Inflammatory macrophage (primary cell): ENCODE measurements at places on chromosomes 12 and 14.

DNA sequence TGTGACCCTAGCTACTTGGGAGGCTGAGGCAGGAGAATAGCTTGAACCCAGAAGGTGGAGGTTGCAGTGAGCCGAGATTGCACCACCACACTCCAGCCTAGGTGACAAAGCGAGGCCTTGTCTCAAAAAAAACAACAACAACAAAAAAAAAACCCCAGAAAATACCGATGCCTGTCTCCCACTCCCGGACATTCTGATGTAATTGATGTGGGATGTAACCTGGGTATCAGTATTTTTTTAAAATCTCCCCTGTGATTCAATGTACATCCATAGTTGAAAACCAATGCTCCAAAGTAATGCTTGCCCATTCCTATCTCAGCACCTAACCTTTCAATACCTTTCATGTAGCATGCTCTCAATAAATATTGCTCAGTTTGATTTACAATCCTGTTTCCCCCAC is 11.7 kb upstream of the TMED10 start:
- no peak for DNase-seq

- DNase-seq = no peak
Observed at GRCh38 chr14:56002876-56003625, 115.2 kb upstream of the PELI2 start.

GRCh38 chr12:130739571-130739970 is 23.5 kb upstream of the RIMBP2 start:
- DNase-seq = no peak

DNA sequence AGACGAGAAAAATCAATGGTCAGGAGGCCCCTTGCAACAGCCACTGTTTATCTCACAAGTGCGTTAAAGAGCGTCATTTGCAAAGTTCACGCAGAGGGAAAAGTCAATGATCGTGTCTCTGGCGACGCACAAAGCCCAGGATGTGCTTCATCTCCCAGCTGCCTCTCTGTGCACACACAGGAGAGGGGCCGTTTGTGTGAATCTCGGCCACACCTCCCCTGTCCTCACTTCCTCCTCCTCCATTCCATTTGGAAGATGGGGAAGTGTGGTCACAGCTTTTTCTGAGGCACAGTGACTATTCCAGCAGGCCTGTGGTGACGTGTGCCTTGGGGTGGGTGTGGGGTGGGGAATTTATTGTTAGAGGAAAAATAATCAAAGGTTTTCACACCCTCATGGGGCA is 90.4 kb downstream of the RBM19 start:
- DNase-seq = peak; percentile 5

- DNase-seq = peak; percentile 40
Observed at GRCh38 chr12:111578276-111578970, 20.7 kb downstream of the ATXN2 start.

DNA sequence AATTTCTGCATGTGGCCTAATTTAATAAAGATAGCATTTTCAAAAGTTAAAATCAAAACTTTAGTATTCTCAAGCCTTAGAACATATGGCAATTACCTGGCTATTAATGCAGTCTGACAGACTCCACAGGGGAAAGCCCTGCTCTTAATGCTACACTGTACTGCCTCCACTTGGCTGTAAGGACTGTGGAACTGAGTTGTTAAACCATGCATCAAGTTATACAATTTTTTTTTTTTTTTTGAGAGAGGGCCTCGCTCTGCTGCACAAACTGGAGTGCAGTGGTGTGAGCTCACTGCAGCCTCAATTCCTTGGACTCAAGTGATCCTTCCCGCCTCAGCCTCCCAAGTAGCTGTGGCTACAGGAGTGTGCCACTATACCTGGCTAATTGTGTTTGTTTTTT is 19.0 kb upstream of the NDUFA12 start:
- DNase-seq = no peak

GRCh38 chr12:124621296-124621660 is 53.9 kb upstream of the NCOR2 start:
- DNase-seq = no peak

- no peak for DNase-seq
Observed at GRCh38 chr12:2101359-2101758, 48.6 kb downstream of the CACNA1C start.

DNA sequence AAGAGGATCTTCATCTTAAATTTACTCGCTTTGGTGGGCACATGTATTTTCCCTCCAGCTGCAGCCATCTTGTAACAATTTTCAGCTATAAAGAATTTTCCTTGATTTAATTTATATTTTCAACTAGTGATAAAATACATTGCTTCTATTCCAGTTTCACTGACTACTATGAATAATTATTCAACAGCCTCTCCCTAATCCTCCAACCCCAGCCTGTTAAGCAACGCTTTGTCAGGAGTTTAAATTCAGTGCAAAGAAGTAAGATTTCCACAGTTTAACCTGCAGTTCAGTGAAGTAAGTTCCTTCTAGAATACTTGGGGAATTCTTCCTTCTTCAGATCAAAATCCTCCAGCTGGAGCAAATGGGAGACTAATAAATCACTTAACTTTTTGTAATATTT is 180.2 kb downstream of the MSRB3 start:
- no peak for DNase-seq

- no peak for DNase-seq
Observed at GRCh38 chr14:38507299-38507698, 251.4 kb upstream of the CLEC14A start.

DNA sequence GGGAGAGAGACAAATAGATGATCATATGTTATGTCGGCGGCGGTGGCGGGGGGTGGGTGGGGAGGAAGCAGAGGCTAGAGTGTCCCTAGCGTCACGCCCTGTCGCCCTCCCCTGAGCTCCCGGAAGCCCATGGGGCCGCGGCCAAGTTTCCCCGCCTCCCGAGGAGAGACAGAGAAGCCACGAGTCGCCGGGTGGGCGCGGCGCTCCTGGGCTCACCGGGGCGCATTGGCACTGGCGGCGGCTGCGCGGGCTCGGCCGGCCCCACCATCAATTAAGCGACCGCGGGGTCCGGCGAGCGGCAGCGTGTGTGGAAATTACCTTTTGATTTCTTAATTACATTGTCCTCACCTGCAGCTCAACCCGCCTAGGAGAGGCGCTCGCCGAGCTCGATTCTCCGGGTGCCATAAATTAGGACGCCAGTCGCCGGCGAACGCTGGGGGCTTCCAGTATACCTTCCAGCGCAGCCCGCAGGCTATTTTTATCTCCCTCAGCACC is 119.9 kb upstream of the LHX5 start:
- peak; percentile 62 for DNase-seq

DNA sequence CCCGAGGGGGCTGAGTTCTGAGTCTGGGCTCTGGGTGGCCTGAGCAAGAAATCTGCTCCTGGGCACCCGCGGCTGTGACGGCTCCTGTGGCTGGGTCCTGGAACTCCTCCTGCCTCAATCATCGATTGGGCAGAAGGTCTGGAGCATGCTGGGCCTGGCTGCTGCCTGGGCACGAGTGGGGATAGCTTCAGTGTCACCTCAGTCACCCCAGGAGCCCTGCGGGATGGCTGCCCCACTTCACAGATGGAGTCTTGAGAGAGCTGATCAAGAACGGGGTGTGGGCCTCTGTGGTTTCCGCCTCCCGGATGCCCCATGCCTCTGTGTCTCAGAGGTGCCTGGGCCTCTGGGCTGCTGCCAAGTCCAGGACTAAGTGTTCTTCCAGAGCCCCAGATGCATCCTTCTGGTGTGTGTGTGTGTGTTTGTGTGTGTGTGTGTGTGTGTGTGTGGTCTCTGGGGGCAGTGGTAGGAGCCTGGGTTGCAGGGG is 185.6 kb upstream of the C14orf180 start:
- no peak for DNase-seq

DNA sequence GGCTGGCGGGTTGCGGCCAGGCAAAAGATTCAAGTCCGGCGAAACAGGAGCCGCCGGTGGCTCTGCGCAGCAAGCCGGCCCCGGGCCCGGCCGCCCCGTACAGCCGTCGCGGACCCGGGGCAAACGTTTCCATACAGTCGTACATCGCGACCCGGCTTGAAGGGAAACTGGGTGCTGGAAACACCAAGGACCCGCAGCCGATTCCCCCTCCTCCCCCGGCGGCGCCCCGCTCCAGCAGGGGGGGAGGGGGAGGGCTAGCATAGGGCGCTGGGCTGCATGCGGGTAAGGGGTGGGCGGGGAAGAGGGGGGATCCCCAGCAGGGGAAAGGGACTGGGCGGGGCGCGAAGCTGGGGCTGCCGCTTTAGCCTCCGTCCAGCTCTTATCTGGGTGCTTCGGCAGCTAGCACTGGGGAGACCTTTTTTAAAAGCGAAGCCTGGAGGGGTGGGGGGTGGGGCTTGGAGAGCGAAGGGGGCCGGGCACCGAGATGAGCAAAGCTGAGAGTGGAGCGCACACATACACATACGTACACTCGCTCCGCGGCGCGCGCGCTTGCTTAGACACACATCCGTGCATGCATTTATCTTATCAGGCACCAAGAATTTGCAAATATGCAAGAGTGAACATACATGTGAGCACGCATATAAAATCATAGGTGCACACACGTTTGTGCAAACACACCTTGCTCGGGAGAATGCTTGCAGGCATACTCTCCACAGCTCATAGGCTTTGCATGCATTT is 11.9 kb downstream of the RARG start:
- peak; percentile 86 for DNase-seq

DNA sequence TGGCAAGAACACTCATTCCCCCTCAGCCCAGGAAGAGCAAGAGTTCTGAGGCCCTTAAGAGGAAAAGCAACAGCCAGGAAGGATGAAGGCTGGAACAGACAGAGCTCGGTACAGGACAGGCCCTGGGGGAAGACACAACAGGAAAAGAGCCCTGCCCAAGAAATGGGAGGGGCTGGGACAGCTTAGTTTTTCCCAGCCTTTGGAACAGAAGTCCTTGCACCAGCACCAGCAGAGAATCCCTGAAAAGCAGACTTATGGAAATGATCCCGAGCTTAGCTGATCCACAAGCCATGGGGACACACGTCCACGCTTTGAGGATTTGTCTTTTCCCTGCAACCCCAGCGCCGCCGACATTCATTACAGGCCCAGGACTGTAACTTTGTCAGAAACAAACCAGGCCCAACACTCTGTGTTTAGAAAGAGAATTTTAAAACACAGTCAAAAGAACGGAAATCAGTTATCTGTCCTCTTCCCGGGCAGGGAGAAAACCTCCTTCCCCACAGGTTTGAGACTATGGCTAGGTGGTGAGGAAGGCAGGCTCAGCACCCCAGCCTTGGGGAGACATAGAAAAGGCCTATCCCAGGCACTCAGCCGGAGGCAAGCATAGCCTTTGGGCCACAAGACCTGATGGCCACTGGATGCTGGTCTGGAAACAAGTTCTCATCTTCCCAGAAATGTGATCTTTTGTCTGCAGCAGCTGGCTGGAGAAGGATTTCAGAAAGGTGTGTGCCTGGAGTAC is 4.0 kb upstream of the AVIL start:
- DNase-seq = no peak

GRCh38 chr12:113216027-113216426 is 5.2 kb upstream of the TPCN1 start:
- DNase-seq = no peak

DNA sequence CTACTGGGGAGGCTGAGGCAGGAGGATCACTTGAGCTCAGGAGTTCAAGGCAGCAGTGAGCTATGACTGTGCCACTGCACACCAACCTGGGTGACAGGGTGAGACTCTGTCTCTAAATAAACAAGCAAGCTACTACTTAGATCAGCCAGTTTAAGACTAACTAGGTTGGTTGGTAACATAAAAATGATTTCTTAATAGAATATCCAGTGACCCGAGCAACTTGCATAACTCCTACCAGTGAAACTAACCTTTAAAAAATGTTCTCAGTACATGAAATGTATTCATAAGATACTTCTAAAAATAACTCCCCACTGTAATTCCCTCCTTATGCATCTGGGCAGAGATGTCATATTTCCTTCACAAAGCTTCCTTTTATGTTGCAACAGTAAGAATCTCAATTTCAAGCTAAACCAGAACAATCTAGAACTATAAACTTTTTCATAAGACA is 15.9 kb downstream of the TAOK3 start:
- DNase-seq = peak; percentile 92

GRCh38 chr12:27780612-27781408 is 774 bp upstream of the MANSC4 start:
- no peak for DNase-seq

- DNase-seq = no peak
Observed at GRCh38 chr12:8648576-8649205, 13.9 kb downstream of the MFAP5 start.

GRCh38 chr12:33012226-33012625 is 115.6 kb upstream of the PKP2 start:
- DNase-seq = no peak

DNA sequence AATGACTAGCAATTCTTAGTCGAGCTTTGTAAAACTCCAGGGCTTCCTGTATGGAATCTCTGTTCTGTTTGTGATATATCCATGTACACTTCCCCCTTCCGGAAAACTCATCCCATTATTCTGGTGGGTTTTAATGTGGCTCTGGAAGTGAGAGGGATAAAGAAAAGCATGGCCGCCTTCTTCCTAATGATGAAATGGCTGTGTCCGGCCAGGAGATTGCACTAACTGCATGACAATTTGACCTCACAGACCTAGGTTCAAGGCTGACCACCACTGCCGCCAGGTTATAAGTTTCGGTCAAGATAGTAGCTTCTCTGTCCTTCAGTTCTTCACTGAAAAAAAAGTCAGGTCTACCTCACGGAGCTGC is 41.0 kb upstream of the NPAS3 start:
- no peak for DNase-seq

DNA sequence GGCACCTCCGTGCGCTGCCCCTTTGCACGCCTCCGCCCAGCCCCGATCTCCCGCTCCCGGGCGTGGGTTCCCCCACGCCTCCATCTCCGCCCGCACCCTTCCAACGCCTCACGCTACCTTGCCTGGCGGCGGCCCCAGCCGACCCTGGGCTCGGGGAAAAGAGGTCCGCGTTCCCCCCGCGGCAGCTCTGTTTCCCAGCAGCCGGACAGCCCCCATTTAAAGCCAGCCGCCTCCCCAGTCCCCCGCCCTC is at the start of gene PRIMA1:
Gene PRIMA1 (minus strand): TSS at position 193 of the 250 bp plus-strand sequence. CDS start 767 bp downstream, outside the sequence.
- DNase-seq = no peak

GRCh38 chr14:67268426-67269150 is 27.4 kb downstream of the PALS1 start:
- no peak for DNase-seq

DNA sequence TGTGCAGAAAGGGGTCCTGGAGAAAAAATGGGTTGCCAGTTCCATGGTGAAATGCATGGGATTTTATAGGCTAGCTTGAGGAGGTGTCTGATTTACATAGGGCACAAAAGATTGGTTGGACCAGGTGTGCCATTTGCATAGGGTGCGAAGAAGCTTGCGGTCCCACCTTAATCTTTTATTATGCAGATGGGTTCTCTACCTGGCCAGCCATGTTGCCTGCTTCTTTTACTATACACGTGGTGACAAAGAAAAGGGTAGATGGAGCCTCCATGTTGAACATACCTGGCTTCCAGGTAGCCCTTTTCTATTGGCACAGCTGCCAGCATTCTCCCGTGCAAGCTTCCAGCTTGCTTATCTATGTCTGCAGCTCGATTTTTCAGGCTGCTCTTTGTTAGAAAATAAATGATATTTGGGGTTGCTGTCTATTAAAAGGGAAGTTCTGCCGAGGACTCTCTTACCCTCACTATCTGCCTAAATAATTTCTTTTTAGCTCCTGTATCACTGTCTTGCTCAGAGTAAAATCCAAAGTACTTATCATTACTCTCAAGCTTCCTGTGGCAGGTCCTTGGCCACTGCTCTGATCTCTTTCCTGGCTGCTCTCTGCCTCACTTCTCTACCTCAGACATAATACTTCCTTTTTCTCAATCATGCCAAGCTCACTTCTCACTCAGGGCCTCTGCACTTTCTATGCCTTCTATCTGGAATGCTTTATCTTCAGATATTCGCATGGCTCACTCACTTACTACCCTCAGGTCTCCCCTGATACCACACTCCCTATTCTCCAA is 216.0 kb upstream of the DAAM1 start:
- no peak for DNase-seq
